ENCODE measurements at places on chromosomes 6 and 20.

DNA sequence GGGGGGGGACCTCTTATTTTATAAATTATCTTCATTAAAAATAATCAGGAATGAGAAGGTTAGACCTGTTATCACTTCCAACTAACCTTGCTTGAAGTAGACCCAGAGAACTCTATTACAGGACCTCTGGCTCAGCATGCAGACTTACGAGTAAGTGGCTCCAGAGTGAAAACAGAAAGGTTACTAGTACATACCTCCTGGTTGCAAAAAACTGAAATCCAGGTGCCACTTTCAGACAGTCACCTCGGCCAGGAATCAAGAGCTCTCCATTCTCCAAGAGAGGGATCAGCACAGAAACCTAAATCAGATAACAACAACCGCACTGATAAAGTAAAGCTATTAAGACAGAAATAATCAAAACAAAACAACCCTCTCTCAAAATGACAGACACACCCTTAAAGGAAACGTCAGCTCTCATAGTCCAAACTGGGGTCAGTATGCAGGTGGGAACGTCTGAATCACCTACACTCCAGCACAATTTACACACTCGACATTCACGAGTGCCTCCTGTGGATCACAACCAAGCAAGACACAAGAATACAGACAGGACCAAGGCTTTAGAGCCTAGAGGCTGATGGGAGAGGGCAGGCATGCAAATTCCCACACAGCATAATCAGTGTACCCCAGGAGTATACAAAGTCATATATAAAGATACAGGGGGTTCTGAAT, 31.8 kb downstream of the MDN1 start:
- no peak for DNase-seq

GRCh38 chr6:159916752-159917151, 26.0 kb downstream of the MAS1 start:
- no peak for DNase-seq

- DNase-seq: no peak
These were observed 64.4 kb upstream of the TMEM170B start for GRCh38 chr6:11473008-11473740.

DNA sequence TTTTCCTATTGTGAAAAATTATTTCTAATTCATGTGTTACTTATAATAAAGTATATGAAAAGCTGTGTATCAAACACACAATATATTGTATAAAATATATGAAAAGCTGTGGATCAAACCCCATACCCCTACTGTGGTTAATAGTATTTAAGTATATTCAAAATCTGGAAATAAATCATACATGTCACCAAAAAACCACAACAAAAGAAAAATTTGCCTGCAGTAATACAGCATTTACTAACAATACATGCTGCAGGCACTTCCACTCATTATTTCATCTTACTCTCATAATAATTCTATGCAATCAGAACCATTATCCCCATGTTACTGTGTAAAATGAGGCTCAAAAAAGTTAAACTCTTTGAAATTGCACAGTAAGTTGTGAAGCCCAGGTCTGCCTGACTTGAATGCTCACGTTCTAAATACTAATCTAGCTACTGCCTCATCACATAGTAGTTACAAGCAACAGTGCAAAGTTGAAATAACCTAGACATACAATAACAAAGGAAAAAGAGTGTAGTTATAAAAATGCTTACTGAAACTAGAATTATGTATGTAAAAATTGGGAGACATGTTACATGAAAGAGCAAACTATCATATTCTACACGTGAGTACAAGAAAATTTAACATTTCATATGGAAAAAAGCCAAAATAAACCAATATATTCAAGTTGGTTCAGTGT, 61.7 kb downstream of the FAM217A start:
- DNase-seq: no peak

GRCh38 chr6:52497652-52498408, 77.7 kb downstream of the EFHC1 start:
- DNase-seq: no peak

DNA sequence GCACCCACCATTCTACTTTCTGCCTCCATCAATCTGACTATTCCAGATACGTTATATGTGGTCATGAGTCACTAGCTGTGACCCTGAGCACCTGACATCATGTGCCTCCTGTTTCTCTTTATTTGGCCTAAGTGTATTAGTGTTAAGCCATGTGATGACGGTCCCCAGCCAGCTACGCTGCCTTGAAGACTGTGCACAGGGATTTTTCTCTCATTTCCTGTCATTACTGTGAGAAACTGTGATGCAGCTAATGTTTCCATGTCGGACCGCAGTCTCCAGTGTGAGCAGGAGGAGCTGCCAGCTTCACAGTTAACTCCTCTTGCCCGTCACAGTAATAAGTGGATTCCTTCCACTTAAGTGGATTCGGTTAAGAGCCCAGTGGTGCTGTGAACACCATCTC, 9.9 kb upstream of the SPATS1 start:
- DNase-seq: no peak

DNA sequence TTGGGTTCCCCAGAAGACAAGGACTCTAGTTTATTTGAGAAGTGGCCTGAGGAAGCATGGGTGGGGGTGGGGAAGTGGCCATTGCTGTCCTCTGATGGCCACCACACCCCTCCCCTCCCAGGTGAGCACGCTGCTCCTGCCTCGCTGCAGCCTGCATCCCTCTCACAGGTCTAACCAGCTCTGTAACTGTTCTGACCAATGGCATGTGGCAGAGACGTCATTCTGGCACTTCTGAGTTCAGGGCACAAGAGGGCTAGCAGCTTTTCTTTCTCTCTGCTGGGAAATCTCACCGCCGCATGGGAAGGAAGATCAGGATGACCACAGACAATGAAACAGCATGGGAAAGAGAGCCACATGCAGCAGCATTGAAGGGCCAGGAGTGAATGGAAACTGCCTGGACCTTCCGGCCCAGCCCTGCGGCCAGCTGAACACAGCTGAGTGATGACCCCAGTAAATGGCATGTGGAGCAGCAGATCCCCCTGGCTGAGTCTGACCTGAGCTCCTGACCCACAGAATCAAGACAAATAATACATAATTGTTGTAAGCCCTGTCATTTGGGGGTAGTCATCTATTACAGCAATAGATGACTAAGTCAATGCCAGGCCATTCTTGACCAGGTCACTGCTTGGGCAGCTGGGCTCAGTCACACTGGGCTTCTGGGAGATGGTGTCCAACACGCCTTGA, 179.8 kb downstream of the LINC00237 start:
- DNase-seq: no peak

GRCh38 chr6:104126315-104127005, 733.3 kb downstream of the HACE1 start:
- no peak for DNase-seq

GRCh38 chr20:23435626-23436539, 3.6 kb upstream of the CSTL1 start:
- no peak for DNase-seq

DNA sequence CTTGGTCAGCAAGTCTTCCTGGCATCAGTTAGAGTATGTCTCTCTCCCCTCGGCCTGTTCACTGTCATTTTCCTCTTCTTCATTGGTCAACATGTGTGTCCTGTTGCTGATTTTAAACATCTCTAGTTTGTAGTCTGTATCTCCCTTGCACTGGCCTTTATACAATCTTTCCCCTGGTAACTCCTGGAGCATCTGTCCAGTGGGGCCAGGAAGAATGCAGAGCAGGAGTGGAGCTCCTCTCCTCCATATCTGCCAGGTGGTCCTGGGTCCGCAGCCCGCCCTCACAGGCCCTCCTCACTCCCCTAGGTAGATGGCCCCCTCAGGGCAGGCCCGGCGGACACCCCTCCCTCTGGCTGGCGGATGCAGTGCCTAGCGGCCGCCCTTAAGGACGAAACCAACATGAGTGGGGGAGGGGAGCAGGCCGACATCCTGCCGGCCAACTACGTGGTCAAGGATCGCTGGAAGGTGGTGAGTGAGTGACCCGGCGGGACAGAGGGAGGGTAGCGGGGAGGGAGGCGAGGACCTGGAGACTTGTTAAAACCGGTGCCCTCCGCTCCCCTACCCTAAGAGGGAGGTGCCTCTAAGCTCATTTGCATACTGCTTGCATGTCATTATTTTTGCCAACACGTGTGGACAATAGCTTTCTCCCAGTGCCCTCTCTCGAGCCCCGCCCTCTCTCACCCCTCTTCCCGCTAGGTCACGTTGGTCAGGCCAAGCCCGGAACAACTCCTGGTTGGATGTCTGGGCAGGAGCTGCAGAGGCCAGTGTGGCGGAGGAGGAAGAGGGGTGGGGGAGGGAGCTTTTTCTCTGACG, 3.2 kb downstream of the TTBK1 start:
- no peak for DNase-seq

GRCh38 chr6:127630800-127631199, 53.8 kb downstream of the C6orf58 start:
- no peak for DNase-seq

DNA sequence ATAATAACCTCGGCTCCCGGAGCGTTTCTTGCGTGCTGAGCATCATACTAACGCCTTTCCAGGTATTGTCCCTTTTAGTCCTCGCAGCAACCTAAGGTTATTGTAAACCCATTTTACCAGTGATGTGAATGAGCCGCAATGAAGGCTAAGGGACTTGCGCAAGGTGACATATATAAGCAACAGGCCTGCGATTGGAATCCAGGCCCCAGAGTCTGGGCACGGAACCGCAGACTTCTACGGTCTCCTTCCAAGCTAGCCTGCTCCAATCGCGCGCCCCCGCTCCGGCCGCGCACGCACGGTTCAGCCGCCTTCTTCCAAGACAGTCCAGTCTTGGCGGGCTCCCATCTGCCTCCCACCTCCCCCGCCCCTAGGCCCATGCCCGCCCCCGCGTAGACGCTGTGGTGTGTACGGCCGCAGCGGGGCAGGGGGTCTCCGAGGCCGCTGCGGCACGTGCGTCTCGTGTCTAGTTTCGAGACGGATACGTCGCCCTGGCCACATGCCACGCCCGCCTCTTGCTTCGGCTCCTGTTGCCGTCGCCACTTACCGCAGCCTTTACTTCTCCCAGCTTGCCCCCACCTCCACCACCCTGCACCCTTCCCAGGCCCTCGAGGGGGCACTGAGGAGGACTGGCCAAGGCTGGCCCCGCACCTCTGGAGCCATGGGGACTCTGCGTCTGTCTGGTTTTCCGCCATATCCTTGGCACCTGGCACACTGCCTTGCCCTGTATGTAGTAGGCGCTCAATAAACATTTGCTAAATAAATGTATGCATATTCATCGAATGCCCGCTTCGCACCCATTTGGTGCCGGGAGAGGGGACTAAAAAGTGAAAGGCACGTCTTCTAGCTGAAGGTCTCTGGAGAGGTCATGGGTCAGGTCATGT, 855 bp upstream of the GFOD1 start:
- peak; percentile 44 for DNase-seq

DNA sequence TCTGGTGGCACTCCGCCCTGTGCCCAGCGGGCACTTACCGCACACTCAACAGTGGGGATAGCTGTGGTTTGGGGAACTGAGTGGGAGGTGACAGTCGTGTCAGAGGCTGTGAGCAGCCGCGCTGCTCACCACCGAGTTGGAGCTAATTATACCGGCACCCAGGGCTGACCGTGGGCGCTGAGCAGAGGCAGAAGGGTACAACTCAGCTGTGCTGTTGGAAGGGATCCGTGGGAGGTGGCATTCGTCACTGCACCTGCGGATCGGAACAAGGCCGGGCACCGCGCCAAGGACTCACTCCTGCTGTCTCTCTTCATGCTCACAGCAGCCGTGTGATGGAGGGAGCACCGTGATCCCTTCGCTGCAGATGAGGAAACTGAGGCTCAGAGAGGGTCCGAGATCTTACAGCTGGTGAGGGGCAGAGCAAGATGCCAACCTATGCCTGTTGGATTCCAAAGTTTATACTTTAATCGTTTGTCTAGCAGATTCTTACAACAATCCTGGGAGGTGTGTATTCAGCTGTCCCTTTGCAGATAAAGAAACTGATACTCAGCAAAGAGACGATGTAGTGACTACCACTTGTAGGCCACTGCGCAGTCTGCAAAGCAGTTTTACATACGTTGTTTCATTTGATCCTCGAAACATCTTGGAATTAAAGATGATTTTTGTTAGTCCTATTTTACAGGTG, 713 bp upstream of the ELMO2 start:
- peak; percentile 93 for DNase-seq

- DNase-seq: no peak
These were observed 9.1 kb downstream of the VTA1 start for GRCh38 chr6:142155895-142156757.

- DNase-seq: peak; percentile 49
These were observed 33.6 kb downstream of the GFOD1 start for GRCh38 chr6:13453771-13454251.

DNA sequence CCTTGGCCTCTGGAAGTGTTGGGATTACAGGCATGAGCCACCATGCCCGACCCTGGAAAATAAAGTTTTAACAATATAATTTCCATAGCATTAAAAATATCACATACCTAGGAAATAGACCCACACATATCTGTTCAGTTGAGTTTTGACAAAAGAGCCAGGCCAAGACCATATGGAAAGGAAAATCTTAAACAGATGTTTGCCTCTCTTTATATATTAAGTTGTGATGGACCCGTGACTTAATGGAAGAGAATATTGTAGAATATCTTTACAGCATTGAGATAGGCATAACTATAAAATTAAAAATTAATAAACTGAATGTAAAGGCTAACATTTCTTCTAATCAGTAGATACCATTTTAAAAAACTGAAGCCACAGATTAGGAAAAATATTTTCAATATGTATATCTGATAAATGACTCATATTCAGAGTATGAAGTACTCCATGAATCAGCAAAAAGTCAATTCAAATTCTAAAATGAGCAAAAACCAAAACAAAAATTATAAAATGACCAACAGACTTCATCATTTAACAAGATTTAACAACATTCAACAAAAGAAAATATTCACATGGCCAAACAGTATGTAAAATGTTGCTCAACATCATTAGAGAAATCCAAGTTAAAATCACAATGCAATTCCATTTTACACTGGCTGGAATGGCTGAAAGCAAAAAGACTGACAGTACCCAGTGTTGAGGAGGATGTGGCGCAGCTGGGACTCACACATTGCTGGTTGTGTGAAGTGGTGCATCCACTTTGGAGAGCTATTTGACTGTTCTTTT, 43.3 kb downstream of the GTF2H5 start:
- DNase-seq: no peak

GRCh38 chr6:13076575-13076974, 251.8 kb downstream of the TBC1D7 start:
- DNase-seq: no peak

- DNase-seq: no peak
These were observed 74.0 kb upstream of the ADGRF1 start for GRCh38 chr6:47116086-47116485.

DNA sequence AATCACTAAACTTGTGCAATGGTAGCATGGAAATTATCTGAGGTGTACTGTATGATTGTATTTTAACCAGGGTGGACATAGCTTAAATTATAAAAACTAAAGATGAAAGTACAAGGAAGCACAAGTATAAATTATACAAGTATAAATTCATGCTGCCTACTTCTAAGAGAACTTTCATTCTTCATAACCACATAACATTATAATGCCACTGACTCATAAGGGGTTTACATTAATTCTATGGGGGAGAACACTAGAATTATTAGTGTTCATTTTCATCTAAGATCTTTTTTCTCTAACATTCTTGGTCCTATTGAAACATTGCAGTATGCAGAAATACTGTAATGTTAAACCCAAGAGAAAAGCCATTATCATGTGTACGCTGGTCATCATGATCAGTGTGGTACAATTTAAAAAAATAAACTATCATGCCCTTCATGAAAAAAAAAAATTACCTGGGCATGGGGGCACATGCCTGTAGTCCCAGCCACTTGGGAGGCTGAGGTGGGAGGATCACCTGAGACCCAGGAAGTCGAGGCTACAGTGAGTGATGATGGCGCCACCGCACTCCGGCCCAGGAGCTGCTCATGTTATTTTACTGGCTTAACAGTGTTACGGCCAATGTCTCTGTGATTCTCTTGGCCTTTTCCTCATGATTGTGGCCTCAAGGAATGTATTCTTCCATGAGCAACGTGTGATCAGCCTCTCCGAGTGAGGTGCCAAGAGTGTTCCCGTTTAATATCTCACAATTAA, 25.9 kb upstream of the AHCY start:
- no peak for DNase-seq

GRCh38 chr6:38134704-38135088, 315.2 kb downstream of the ZFAND3 start:
- no peak for DNase-seq
